Stimulated activated CD8-positive, alpha-beta memory T cell treated with anti-CD3 and anti-CD28 coated beads, Interleukin-4, amount 100 ng/mL, for 24 hours (primary cell): ENCODE measurements at places on chromosomes 1 and 21.

DNA sequence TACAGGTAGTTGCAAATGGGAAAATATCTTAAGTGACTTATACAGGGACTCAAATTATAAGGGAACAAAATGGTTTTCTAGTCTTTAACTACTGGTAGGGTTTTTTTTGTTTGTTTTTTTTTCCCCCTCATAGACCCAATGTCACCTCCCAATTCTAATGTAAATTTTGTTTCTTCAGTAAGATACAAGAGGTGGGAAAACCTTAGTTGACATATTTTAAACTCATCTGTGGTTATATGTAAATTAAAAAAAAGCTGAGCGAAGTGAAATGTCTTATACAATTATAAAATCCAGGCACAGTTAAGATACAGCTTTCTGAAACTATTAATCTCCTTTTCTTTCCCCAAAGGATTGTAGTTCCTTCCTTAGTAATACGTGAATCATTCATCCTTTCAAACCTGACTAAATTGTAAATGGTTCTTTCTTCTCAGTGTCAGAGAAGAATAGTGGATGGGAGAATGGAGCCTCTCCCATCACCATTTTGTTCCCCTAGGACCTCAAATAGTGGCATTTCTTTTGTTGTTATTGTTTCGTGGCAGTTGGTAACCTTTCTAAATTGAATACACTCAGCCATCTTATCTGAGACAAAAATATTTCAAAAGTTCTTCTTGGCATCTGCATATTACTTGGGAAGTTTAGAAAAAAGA is 11.2 kb downstream of the TSEN15 start:
- DNase-seq: no peak

DNA sequence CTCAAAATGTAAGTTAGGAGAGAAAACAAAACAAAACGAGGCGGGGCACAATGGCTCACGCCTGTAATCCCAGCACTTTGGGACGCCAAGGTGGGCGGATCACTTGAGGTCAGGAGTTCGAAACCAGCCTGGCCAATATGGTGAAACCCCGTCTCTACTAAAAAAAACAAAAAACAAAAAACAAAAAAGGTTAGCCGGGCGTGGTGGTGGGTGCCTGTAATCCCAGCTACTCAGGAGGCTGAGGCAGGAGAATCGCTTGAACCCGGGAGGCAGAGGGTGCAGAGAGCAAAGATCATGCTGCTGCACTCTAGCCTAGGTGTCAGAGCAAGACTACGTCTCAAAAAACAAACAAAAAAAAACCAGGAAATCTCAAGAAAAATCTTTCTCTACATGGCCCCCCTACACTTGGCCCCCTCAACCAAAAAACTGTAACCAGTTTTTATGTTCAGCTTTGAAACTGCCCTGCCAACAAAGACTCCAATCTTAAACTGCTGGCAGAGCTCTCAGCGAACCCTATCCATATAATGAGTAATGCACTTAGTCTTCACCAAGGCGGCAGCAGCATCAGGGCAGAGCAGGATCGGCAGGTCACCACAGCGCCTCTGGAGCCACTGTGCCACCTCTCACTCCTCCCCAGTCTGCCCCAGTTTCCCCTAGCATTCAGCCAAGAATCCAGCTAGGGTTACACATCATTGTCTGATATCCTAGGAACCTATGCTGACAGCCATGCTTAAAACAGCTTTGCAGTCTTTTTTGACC is 71.7 kb downstream of the JAK1 start:
- DNase-seq: no peak

DNA sequence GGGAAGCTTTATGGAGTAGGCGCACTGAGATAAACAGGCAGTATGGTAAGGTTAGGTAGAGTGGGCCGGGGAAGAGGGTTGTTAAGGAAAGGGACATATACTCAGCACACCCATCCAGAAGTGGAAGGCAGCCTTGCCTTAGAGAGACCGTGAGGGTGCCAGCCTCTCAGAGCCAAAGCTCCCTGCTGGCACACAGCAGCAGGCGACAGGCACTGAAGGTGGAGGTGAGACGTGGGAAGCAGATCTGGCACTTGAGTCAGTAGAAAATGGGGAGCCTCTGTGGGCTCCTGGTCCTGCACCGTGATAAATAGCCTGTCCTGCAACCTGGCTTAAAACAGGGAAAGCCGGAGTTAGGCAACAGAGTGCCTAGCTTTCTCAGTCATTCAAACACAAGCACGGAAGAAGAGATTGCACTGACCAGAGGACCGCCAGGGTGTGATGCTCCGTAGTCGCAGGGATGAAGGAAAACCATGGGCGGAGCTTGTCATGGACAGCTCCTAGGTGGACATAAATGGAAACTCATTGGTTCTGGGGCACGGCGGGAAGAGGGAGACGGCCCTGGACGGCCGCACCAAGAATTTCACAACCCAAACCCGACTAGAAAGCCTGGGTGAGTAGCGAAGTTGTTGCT is 15.5 kb downstream of the KCNK1 start:
- DNase-seq: no peak

DNA sequence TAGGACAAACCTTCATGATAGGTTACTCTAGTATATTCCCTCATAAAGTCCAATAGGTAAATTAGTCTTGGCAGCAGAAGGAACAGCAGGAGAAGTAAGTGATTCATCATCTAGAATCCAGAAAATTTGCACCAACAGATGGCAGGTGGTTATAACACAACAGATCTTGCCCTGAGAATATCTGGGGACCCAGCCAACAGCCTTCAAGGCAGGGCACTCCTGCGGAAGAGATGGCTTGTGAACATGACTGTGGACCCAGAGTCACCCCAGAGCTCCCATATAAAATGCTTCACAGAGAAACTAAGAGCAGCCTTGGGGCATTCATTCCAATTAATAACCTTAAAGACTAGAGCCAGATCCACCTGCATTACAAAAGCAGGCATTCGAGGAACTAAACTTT is 7.9 kb upstream of the PLA2G2C start:
- DNase-seq: no peak

DNA sequence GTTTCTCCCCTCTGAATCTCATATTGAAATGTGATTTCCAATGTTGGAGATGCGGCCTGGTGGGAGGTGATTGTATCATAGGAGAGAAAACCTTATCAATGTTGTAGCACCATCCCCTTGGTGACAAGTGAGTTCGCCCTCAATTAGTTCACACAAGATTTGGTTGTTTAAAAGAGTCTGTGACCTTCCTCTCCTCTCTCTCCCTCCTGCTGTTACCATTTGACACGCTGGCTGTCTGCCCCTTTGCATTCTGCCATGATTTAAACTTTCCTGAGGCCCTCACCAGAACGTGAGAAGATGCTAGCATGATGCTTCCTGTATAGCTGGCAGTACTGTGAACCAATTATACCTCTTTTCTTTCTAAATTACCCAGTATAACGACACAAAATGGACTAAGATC is 730.9 kb upstream of the PRMT6 start:
- DNase-seq: no peak

DNA sequence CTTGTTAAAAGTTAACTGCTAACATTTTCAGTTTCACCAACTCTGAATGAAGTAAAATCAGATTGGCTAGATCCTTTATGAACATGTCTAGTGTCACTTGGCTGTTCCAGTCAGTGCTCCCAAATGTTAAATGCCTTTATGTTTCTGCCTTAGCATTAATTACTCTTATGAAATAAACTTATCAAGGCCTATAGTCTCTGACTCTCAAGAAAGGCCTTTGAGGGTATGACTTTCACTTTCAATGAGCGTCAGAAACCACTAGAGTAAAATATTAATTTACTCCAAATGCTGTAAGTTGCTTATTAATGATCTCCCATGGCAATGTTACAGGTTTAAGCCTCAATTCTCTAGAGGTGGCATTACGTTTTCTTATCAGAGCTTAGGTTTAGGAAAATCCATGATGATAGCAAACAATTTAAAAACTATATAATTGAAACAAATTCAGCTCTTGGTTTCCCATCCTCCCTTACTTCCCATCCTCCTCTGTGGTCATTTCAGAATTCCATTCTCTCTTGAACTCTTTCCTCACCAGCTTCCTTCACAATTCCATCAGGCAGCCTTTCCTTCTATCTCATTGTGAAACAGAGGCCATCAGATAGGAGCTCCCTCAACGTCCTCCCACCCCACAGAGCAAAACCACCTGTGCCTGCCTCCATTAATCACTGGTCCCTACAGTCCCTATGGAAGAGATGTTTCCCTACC is 108.6 kb upstream of the COP1 start:
- DNase-seq: no peak

GRCh38 chr1:158002022-158002630 is 8.7 kb downstream of the KIRREL1 start:
- DNase-seq: no peak

DNA sequence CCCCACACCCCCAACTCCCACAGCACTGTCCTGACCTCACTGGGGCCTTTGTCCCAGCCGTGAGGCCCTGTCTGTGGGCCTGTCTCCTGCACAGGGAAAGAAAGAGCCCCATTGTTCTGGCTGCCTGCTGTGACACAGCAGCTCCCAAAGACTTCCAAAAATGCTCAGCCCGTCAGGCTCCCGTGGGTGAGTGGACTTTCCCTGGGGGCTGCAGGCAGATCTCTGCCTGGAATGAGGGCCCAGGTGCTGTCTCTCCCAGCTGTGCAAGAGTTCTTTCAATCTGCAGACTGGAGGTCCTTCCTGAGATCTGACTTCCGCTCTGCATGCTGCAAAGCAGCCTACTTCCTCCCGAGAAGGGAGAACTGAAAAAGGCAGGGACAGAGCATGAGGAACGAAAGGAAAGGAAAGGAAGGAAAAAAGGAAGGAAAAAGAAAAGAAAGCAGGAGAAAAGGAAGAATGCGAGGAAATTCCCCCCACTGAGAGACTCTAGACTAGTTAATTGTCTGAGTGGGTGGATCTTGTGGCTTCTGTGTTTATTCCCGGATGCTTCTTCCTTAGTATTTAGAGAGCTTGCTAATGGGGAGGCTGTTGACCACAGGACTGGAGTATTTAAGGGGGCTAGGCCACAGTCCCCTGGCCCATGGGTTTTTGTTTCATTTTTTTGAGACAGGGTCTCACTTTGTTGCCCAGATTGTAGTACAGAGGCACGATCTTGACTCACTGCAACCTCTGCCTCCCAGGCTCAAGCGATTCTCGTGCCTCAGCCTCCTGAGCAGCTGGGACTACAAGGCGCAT is 15.0 kb downstream of the NES start:
- no peak for DNase-seq

DNA sequence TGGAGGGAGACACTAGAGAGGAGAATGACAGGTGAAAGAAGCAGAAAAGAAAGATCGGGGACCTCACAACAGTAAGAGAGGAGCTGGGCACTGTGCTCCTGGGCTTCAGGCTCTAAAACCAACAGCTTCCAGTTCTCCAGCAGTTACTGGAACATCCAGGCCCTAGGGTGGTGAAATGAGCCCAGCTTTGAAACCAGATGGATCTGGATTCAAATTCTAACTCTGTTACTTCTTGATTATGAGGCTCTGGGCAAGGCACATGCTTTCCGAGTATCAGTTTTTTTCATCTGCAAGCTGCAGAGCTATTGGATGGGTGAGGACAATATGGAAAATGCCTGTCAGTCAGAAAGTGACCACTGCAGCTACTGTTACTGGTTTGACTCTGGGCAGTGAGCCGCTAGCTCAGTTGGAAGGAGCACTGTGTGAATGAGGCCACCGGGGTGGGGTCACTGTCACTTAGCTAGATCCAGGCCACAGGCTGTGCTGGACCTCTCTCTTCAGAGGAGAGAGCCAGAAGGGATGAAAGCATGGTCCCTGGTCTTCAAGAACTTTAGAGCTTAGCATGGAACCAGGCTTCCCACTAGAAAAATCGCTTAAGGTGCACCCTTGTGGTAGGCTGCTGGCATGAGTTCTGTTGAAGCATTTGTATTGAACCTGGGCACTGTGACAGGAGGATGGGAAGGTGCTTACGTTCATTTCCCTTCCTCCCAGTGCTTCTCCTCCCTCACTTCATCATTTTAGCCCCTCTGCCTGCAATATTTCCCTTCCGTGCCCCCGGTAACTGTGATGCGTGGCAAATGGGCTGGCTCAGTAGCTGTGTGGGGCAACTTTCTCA is 12.2 kb downstream of the PLEKHO1 start:
- DNase-seq: no peak

GRCh38 chr1:4768553-4768952 is 114.1 kb downstream of the AJAP1 start:
- no peak for DNase-seq

- DNase-seq: no peak
Measured at GRCh38 chr1:195831789-195832188, 776.5 kb downstream of the KCNT2 start.

GRCh38 chr1:219938706-219939105 is 10.3 kb upstream of the SLC30A10 start:
- DNase-seq: no peak

DNA sequence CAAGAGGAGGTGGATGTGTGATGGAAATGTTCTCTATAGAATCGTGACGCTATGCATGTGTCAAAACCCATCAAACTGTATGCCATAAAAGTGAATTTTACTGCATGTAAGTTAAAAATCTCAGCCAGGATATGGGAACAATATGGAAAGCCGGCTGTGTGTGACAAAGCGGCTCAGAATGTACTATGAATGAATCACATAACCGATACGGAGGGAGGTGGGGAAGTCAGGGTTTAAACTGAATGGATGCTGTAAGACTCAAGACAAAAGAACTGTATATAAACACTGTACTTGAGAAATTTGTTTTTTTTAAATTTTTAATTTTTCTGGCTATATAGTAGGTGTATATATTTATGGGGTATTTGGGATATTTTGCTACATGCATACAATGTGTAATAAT is 111.6 kb upstream of the PDE4B start:
- DNase-seq: no peak

DNA sequence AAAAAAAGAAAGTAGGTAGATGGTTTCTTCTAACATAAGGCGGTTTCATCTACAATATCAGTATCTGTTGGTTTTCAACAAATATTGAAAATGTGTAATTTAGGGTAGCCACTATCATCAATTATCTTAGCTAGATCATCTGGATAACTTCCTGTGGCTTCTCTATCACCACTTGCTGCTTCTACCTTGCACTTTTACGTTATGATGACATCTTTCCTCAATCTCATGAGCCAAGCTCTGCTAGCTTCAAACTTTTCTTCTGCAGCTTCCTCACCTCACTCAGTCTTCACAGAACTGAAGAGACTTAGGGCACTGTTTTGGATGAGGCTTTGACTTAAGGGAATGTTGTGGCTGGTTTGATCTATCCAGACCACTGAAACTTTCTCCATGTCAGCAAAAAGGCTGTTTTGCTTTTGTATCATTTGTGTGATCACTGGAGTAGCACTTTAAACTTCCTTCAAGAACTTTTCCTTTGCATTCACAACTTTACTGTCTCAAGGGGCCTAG is 144.9 kb upstream of the HP1BP3 start:
- no peak for DNase-seq
